ENCODE measurements at places on chromosomes 7 and 10.
A peak's percentile ranks its signal among the peaks of the same experiment; 100 is the strongest.

DNA sequence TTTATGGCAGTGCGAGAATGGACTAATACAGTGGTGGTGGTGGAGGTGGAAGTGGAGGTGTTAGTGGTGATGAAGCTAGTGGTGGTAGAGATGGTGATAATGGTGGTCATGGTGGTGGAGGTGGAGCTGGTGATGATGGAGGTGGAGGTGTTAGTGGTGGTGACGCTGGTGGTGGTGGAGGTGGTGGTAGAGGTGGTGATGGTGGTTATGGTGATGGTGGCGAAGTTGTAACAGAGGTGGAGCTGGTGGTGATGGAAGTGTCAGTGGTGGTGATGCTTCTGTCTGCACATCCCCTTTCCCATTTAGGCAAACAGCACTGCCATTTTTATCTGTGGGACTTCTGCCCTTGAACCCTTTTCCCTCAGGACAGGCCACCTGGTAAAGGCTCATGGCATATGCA, 7.4 kb upstream of the PTPRN2 start:
- DNase-seq, result no peak

DNA sequence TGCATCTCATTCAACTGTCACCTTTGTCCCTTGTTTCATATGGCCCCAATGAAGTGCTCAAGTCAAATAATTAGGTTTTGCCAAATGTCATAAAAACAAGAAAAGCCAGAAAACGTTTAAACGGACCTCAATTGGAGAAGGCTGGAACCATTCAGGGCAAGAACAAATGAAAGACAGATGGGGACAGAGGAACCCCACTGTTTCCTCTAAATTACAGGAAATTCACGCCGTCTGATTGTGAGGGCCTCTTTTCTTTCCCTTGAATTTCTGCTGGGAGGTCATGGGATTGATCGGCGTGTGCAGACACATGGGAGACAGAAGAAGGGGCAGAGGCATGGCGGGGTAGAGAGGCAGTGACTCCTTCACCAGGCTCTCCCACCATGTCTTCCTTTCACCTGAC, 656.4 kb downstream of the KCNMA1 start:
- no peak for DNase-seq

DNA sequence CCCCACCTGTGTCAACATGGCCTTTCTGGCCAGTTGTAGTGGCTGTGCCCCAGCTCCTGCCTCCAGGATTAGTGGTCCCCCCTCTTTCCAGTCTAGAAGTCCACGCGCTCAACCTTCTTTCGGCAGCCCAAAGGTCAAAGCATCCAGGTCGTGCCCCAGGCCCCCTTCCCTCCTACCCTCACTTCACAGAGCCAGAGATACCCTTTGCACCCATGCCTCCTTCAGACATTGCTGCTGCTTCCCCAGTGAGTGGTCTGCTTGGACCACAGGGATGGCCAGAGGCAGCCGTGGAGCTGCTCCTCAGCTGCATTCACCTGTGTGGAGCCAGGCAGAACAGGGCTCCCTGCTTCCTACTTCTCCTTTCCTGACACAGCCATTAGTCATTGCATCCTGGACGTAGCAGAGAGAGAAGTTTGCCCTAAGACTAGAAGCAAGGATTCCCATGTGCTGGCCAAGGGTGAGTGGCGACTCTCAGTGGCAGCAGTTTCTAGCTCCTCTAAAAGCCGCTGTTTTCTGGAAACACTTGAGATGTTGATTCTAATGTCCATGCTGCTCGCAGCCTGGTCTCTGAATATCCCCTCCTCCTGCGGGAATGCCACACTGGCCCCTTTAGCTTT, 243.1 kb upstream of the SHH start:
- no peak for DNase-seq

DNA sequence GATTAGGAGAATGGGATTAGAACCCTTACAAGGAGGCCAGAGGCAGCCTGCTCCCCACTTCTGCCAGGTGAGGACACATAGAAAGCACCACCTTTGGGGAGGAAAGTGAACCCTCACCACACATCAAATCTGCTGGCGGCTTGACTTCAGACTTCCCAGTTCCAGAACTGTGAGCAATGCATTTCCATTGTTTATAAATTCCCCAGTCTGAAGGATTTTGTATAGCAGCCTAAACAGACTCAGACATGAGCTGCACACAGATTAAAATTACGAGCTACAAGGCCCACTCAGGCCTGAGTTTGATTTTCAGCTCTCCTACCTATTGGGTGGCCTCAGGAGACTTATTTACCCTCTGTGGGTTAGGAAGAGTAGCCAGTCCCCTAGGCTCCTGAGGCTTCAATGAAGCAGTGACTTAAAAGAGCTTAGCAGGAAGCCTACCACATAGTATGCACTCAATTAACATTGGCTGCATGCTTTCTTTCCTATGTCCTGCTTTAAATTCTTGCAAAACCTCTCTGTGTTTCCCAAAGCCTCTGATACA, 350.7 kb upstream of the ZMIZ1 start:
- DNase-seq, result no peak

DNA sequence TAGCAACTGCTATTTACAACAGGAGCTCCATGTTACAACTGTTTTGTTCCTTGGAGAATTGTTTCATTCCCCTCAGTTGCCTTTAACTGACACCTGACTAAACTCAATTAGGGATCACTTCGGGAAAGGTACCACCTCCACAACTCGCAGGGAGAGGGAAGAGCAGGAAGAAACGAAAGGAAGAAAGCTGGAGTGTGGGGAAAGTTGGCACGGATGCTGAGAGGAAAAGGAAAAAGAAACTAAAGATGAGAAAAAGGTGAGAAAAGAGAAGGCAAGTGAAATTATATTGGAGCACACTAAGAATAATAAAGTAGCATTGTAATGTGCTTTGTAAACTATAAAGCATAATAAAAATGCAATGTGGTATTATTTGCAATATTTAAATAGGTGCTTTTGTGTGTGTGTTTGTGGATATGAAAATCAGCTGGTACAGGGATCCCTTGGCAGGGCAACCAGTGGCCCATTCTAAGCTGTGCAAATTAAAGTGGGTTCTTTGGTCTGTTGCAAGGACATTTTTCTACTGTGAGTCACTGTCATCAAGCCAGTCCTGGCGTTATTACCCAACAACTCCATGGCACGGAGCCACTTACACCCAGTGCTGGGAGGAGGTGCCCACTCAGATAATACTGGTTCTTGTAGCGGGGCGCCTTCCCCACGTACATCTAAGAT, 45.9 kb downstream of the HIPK2 start:
- DNase-seq, result peak; percentile 94
